Stimulated activated CD8-positive, alpha-beta memory T cell treated with anti-CD3 and anti-CD28 coated beads, Interleukin-4, amount 100 ng/mL, for 4 hours (primary cell): ENCODE measurements at places on chromosomes 7 and 10.

DNA sequence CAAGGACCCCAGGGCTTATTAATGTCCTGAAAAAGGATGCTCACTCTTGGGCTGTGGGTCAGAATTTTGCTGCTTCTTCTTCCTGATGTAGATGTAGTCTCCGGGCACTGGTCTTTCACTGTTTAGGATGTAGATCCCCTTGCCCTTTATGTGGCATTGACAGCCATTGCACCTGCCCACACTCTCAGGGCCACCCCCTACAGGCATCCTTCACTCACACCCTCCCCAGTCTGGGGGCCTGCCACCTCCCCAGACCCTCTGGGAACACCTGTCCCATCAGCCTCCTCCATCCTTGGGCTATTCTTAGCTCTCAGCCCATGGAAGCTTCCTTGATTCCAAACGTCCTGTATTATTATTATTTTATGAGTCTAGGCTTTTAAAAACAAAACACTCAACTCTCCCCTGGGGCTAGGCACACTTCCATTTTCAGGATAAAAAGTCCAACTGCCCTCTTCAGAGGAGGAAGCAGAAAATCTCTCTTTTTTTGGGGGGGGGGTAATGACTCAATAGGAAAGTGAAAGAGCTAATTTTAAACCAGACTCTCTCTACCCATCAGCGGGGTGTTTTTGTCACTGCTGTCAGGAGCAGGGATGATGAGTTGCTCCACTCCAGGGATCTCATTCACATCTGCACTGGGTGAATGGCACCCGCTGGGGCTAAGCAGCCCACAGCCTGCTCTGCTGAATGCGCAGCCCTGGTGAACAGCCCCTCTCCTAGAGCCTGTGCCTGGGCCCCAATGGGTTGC is 11.5 kb upstream of the KLRG2 start:
- no peak for DNase-seq

DNA sequence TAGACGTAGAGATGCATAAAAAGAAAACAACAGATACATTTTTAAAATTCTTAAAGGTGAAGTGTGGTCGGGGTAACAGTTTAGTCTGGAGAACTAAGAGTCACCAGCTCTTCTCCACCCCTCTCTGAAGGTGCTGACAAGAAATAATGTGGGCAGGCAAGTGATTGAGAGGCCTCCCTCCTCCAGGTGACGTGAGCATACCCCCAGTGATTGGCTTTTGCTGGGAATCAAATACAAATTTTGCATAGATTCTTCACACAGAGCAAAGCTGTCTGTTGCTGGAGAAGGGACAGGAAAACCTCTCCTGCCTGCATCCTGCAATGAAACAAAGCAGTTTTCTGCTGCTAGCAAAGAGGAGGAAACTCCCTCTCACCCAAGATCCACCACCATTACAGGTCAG is 115.0 kb downstream of the DGKB start:
- DNase-seq = no peak

- DNase-seq = no peak
Measured at GRCh38 chr7:26470691-26471090, 179.0 kb downstream of the SNX10 start.

GRCh38 chr10:14066106-14066505 is 264.6 kb downstream of the FRMD4A start:
- no peak for DNase-seq

DNA sequence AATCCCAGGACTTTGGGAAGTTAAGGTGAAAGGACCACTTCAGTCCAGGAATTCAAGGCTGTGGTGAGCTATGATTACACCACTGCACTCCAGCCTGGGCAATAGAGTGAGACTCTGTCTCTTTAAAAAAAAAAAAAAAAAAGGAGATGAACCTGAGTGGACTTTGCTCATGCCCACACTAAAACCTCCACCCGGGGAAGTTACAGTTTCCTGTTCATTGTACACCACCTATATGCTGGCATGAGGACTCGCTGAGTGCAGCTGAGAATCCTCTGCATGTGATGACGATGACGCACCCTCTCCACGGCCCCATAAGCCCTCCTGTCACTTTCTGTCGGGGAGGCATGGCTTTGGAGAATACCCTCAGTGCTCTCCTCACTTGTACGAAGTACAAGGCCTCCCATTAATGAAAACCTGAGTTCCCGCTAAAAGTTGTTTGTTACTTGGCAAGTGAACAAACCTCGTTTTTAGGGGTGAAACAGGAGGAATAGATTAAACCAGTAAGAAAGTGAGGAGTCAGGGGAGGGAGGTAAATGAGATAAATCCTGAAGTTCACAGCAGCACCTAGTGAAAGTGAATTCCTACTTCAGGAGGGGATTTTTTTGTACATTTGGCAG is 15.9 kb downstream of the TMEM176B start:
- no peak for DNase-seq

DNA sequence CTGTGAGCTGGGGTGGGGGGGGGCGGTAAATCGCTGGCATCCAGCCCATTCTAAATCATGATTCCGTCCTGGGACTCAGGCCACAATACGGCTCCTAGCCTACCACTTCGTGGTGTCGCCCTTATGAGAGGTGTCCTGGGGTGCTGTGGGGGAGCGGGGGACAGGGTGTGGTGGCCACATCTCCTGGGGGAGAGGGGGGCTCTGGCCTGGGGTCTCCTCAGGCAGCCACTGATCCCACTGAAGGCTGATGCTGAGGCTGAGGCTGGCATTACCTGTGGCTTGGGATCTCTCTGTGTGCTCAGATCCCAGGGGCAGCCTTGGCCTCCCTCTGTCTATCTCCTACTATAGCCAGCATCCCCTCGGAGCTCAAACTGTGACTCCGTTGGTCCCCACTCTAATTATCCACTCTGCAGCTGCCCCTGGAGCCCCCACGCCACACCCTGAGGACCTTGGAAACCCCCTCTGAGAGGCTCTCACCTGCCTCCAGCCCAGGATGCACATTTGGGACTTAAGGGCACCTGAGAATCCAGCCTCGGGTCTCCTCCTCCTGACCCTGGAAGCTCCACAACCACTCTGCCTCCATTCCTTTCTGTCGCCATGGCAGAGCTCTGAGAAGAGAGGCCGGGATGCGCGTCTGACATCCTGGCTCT is 249.3 kb upstream of the TCERG1L start:
- DNase-seq = no peak
